ENCODE measurements at places on chromosomes 16 and 17. TPM values are rescaled to one million over a fixed set of nuclear protein-coding genes. Genes with fewer than 3 reads are reported as not detected.

Gene CCL2
- total RNA-seq, result 24.8 TPM

Gene CDRT15
- not detected for total RNA-seq

Gene CBX8
- total RNA-seq, result 21.7 TPM

Gene CIBAR2
- total RNA-seq, result not detected

Gene CA7
- total RNA-seq, result not detected

Gene CCT6B
- total RNA-seq, result 1.5 TPM

Gene TPSD1
- not detected for total RNA-seq

Gene KRT32
- not detected for total RNA-seq

Gene KRTAP2-4
- total RNA-seq, result not detected

Gene PRR29
- 0.71 TPM for total RNA-seq

Gene SLC16A11
- not detected for total RNA-seq

Gene CCL16
- not detected for total RNA-seq

Gene TMEM238L
- not detected for total RNA-seq

Gene TTYH2
- 1.5 TPM for total RNA-seq

Gene RUNDC3A
- 0.57 TPM for total RNA-seq

Gene CDRT4
- 1.0 TPM for total RNA-seq

Gene SPAG5
- 78.3 TPM for total RNA-seq

Gene MYOCD
- 1.1 TPM for total RNA-seq

Gene AURKB
- total RNA-seq, result 169 TPM

Gene IL21R
- total RNA-seq, result not detected

Gene MT1F
- 13.0 TPM for total RNA-seq

Gene EVI2A
- total RNA-seq, result not detected

Gene DUSP3
- total RNA-seq, result 63.7 TPM

Gene PLD2
- total RNA-seq, result 20.4 TPM

Gene TBC1D3G
- total RNA-seq, result not detected

Gene PAGR1
- total RNA-seq, result 48.5 TPM

Gene TXNDC11
- total RNA-seq, result 38.8 TPM

Gene RNU2-1
- not detected for total RNA-seq

Gene ODAD4
- total RNA-seq, result 1.2 TPM

Gene KCNH6
- not detected for total RNA-seq

Gene KAT2A
- 51.3 TPM for total RNA-seq

Gene CAPNS2
- total RNA-seq, result not detected

Gene NHLRC4
- 0.23 TPM for total RNA-seq

Gene SDK2
- 0.54 TPM for total RNA-seq

Gene ATP2A1
- 1.9 TPM for total RNA-seq

Gene CD19
- total RNA-seq, result not detected

Gene CYTH1
- 49.3 TPM for total RNA-seq

Gene PRCD
- not detected for total RNA-seq

Gene TNFSF12
- total RNA-seq, result 12.9 TPM

Gene ITGAX
- total RNA-seq, result 1.4 TPM

Gene ZNF18
- total RNA-seq, result 4.6 TPM

Gene CMTM2
- total RNA-seq, result not detected

Gene ERI2
- total RNA-seq, result 14.3 TPM

Gene VTN
- 19.9 TPM for total RNA-seq

Gene NUDT16L1
- total RNA-seq, result 14.9 TPM

Gene CDH5
- 0.09 TPM for total RNA-seq

Gene ITGAL
- total RNA-seq, result 0.16 TPM

Gene USP31
- total RNA-seq, result 10.0 TPM

Gene TNFSF13
- 0.79 TPM for total RNA-seq

Gene CORO1A
- total RNA-seq, result 2.7 TPM

Gene PRDM7
- not detected for total RNA-seq

Gene IKZF3
- not detected for total RNA-seq

Gene GNG13
- not detected for total RNA-seq

Gene EPX
- not detected for total RNA-seq

Gene DNAH17
- total RNA-seq, result 1.5 TPM

Gene DNAH3
- 0.13 TPM for total RNA-seq
